OCI-LY7 (cell line): ENCODE measurements at places on chromosomes 3 and 15. TPM values are rescaled to one million over a fixed set of nuclear protein-coding genes. Genes with fewer than 3 reads are reported as not detected.
A peak's percentile ranks its signal among the peaks of the same experiment; 100 is the strongest.

DNA sequence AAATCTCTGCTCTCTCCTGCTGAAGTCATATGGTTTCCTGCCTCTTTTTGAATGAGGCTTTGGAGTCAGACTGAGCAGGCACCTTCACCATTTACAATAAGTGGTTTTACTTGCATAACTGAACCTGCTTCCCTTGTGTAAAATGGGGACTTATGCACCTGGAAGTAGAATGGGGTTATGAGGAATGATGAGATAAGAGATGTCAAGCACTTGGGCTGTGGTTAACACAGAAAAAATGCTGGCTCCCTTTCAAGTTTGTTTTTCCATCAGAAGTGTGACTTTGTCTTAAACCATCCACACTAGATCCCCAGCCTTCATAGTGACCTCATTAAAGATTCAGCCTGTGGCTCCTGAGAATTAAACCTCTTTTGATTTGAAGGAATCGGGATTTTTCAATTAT lies 5.2 kb downstream of the EXOSC7 start:
- no peak for DNase-seq

GRCh38 chr15:31974855-31975829 lies 55.2 kb upstream of the CHRNA7 start:
- peak; percentile 52 for DNase-seq

- DNase-seq, result no peak
Observed at GRCh38 chr3:121739902-121740301, 9.6 kb downstream of the GOLGB1 start.

DNA sequence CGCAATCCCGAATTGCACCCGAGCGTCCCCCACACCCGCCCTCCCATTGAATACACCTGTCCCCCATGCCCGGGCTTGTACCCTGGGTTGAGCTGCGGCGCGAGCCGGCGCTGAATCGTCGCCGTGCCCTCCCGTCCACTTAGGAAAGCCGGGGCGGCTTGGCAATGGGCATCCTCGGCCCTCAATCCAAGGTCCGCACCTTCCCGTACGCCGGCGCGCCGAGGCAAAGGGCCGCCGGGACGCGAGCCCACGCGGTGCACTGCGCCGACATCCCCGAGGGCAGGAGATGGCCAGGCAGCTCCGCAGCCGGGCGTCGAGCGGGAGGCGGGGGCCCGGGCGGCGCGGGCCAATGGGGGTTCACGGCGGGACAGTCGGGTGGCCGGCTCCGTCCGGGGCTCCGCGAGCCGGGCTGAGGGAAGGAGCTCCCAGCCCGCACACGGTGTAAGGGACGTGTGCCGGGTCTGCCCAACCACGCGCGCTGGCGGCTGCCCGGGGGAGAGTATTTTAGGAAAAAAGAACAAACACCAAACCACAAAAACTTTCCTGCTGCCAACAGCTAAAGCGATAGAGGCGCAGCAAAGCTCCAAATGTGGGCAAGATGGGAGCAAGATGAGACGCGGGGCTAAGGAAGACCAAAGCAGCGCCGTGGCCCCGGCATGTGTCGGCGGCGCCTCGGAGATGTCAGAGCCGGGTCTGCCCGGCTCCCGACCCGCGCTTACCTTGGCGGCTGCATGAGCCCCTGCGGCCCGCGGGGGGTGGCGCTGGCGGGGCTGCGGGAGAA lies 621 bp downstream of the RGMA start:
- no peak for DNase-seq

GRCh38 chr3:43707266-43707665 lies 16.5 kb downstream of the ABHD5 start:
- DNase-seq, result no peak

- DNase-seq, result no peak
Observed at GRCh38 chr3:185508335-185508991, 9.6 kb upstream of the TMEM41A start.

DNA sequence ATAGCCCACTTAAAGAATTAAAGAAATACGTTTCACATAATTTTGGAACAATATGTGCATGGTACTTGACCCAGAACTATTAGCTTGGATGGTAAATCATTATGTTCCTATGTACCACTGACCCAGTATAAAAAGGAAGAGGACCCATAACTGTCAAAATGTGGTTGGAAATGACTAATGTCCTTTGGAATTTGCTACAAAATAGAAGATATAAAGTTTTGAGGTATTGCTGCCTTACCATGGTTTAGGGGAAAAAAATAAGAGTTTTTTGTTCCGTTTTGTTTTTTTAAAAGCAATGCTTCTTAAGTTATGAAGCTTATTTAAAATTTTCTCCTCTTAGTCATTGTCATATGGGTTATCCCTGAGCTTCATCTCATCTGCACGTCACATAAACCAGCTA lies 15.8 kb upstream of the TFDP2 start:
- DNase-seq, result no peak

DNA sequence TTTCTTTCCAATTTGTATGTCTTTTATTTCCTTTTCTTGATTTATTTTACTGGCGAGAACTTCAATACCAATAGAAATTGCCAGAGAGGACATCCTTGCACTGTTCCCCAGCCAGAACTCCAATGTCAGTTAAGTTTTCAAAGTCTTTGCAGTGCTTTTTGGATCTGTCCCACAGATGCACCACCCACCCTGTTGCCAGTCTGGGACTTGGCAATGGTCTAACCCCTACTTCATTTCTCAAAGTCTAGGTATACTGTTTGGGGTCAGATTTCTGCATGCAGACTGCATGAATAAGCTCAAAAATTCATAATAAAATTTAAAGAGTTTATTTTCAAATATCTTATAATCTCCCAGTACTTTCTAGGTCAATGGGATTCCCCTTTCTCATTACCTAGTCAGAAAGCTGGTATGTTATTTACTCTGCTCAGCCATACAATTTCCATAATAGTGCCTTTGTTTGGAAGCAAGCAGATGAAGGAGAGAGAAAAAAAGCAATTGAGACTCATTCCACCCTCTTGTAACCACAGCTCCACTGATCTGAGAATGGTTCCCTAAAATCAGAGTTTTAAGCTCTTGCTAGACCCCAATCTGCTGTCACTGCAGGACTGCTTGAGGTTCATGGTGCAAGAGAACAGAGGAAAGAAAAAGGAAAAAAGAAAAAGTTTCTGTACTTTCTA lies 125.9 kb upstream of the PLXND1 start:
- DNase-seq, result no peak

Gene SMCO1
- not detected in 2 replicates for total RNA-seq

Gene PLXND1
- 4.7 and 5.3 TPM in 2 replicates for total RNA-seq

Gene FES
- 3.0 and 3.2 TPM in 2 replicates for total RNA-seq

Gene TMEM207
- total RNA-seq, result not detected in 2 replicates
